ENCODE measurements at places on chromosomes 1 and 21.

GRCh38 chr1:27560268-27561123 is 43.4 kb downstream of the AHDC1 start:
- no peak for DNase-seq

- no peak for DNase-seq
Observed at GRCh38 chr1:227765261-227766014, 30.2 kb downstream of the SNAP47 start.

DNA sequence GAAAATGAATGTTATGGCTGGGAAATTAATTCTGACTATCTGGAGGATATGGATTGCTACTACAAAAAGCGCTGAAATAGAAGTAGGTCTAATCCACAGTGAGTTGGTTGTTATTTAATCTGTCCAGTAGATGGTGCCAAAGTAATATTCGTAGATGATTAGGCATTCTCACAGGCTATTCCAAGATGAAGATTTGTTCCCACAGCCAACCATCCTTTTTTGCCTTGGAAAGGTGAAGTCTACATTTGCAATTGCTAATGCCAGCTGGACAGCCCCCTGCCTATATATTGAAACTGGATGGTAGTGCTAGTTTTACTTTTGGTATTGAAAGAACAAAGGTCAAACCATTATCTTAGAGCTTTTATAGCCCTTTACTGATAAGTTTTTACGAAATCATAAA is 43.8 kb downstream of the RBM11 start:
- DNase-seq = peak; percentile 50

- DNase-seq = no peak
Observed at GRCh38 chr1:60071296-60071695, 2.3 kb downstream of the C1orf87 start.

GRCh38 chr1:91981996-91982609 is 32.9 kb downstream of the BRDT start:
- no peak for DNase-seq

DNA sequence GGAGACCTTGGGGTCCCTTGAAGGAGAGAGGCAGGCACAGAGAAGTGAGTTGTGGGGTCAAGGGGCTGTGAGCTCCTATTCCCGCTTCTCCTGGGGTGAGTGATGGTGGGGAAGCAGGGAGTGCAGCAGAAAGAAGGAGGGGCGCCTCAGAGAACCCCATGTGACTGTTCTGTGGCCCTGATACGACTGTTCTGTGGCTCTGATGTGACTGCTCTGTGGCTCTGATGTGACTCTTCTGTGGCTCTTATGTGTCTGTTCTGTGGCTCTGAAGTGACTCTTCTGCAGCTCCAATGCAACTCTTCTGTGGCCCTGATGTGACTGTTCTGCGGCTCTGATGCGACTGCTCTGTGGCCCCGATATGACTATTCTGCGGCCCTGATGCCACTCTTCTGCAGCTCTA is 29.9 kb upstream of the UMODL1 start:
- DNase-seq = no peak

DNA sequence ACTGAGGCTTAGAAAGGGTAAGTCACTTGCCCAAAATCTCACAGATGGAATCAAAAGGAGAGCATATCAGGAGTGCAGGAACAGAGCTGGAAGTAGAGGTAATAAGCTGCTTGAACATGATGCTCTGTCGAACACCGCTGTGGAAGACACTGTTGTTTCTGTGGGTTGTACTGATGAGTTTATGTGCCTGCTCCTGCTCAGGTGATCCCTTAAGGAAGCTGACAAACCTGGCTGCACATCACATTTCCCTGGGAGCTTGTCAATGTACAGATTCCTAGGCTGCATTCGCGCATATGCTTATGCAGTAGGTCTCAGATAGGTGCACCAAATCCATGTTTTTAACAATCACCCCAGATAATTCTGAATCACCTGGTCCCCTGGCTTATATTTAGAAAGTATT is 79.7 kb downstream of the ZNF326 start:
- DNase-seq = no peak

- no peak for DNase-seq
Observed at GRCh38 chr21:42722153-42722552, 68.7 kb downstream of the PDE9A start.

DNA sequence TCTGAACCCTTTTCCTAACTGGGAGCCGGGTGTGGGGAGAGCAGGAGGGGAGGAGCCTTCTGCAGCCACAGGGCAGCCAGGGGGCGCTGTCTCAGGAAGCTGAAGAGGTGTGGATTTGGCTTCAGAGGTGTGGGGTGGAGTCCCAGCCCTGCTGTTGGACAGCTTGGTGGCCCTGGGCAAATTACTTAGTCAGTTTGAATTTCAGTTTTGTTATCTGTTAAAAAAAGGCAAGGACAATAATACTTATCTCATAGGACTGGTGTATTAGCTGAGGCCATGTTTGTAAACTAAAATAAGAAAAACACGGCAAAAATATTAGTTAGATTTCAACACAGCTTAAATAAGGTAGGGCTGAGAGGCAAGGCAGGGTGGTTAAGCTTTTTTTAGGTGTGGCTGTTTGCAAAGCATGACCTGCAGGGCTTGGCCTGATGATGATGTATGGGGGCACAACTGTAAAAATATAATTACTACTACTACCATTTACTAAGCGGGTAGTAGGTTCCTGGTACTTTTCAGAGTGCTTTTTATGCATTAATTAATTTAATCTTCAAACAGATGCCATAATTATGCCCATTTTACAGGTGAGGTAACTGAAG is 111.8 kb downstream of the PLXNA2 start:
- DNase-seq = peak; percentile 91

- no peak for DNase-seq
Observed at GRCh38 chr1:110800079-110800478, 72.9 kb upstream of the CD53 start.

GRCh38 chr1:21939650-21940374 is 2.7 kb upstream of the HSPG2 start:
- DNase-seq = no peak

- peak; percentile 66 for DNase-seq
Observed at GRCh38 chr1:12014141-12014991, 4.9 kb upstream of the MIIP start.

DNA sequence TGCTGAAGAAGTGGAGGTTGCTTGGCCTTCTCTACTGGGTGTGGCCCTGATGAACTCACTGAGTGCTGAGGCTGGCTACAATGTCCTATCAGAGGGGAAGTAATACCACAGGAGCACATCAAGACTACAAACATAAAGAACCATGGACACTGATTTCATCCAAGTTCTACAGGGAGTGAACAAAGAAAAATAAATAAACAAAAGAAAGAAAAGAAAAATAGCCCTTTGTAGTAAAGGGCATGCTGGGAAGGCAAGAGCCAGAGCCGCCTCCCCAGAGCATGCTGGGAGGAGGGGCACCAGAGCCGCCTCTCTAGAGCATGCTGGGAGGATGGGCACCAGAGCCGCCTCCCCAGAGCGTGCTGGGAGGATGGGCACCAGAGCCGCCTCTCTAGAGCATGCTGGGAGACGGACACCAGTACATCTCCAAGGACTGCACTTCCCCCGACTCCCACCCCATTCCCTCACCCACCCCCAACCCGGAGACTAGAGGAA is 65.9 kb downstream of the LAMC2 start:
- no peak for DNase-seq

DNA sequence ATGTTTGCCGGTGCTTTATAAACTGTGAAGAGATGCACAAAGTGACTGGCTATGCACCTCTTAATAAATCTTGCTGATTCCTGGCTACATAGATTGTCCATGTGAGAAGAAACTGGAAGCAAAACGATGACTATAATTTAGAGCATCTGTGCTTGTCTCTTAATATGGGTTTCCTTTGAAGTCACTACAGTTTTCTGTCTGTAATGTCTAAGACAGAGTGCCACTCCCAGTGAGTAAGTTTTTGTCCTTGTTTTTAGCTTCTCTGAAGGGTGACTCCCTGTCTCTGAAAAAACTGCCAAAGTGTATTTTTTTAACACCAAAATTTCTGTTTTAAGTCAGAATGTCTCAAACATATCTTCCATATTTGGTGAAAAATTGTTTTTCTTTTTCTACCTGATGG is 175.1 kb downstream of the FASLG start:
- DNase-seq = no peak

DNA sequence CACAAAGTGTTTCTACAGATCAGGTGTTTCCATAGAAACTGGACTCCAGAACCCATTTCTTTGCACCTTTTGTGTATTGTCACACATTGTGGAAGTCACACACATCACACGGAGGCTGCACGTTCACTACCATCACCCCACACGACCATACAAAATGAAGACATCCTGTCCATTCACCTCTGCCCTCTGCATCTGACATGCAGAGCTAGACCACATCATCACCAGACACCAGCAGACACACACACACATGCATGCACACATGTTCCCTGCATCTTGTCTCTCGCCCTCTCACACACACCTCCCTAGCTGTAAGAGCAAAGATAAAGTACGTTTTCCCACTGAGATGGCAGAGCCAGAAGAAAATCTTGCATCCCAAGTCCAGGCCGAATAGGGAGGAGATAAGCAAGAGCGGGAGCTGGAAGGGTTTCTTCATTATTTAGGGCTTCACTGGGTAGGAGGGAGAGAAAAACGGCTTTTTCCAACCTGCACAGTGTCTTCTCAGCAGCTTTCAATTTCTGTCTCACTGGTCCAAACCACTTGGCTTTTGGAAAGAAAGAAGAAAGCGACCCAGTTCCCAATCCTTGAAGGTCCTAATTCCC is 709 bp downstream of the PRELP start:
- DNase-seq = no peak

DNA sequence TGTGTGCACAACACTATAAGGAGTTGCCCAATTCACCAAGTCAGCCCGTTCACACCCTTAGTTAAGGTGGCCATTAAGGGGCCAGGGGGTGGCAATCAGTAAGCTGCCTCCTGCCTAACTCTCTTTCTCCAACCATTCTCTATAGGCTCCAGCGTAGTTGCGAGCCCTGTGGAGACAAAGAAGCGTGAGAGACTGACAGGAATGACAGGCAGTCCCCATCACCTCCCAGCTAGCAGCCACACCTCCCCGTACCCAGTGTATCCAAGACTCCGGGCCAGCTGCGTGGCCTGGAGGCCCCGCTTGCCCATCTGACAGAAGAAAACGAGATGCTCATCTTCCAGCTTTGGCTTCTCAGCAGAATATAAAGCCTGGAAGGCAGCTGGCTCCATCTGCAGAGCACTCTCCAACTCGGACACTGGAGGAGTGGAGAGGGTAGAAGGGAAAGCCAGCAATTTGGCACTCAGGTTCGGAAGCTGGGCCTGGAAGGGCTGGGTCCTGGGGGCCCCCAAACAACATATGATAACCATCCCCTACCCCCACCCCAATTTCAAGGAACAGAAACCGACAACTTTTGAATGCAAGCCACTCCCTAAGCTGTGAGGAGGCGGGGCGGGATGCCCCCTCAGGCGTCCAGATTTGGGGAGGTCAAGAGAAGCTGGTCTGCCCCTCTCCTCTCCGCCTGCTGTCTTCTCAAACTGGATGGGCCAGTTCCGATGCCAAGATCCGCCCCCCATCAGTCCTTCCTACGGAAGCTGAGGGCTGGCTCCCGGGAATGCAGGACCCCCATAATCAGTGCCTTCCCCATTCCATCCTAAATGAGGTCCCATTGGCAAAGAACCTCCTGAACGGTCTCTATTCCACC is 872 bp downstream of the TSTD1 start:
- DNase-seq = peak; percentile 37

DNA sequence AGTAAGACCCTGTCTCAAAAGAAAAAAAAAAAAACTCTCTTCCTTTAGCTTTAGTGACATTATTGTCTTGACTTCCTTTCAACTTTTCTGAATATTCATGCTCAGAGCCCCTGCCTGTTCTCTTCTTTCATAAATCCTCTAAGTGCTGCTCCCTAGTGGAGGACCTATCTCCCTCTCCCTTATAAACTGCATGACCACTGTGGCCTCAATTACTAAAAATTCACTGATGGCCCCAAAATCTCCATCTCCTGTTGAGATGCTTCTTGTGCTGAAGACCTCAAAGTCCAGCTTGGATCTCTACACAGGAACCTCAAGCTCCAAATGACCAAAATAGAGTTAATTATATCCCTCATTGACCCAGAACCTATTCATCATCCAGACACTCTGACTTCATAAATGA is 7.8 kb downstream of the ITLN1 start:
- peak; percentile 39 for DNase-seq

DNA sequence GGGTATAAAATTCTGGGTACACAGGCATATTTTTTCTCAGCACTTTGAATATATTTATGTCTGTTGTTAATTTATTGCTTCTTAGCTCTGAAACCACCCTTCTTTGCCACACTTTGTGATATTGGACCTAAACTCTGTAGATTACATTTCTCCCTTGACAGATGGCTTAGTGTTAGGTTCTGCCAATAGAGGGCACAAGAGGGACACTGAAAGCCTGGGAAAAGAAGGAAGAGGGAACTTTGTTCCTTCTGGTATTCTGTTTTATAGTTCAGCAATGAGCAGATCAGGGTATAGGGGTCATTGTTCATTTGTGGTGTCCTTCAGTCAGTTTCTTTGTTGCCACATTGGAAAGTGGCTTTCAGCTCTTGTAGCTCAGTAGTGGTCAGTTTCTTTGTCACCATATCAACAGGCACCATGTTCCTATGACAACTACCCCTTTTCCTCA is 423.5 kb upstream of the PROX1 start:
- DNase-seq = peak; percentile 18

DNA sequence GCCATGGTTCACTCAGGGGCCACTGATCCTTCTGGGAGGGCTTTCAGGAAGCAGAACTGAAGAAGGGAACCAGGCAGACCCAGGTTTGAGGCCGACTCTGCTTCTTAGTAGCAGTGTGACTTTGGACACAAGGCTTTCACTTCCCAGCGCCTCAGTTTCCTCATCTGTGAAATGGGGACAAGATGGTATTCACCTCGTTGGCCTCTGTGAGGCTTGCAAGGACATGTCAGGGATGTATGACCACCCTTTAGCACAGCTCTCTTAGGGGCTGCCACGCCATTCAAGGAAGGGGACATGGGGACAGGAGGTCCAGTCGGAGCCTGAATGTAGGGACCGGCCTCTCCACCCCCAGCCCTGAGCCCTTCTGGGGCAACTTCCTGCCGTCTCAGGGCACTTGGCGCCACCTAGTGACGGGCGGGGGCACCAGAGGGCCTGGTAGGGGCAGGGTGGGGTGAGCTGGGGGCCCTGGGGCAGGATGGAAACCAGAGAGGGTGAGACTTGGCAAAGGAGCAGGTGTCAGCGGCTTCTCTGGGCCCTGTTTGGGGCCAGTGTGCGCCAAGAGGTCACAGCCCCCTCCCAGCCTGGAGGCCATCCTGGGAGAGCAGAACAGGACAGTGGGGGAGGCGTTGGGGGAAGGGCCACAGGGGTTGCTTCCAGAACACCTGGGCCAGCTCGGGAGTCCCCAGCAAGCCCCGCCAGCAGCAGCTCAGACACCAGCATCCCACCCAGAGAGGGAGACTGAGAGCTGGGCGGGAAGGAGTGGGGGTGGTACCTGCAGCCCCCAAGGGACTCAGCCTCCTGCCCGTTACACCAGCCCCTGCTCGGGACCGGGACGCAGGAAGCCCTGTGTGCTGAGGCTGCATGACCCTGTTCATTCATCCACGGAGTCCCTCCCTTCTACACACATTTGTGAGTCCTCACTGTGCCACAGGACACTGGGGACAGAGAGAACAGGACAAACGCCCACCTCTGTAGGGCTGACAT is 102.5 kb upstream of the TARDBP start:
- peak; percentile 93 for DNase-seq

Measured in iPS-NIHi11 (cell line).